ENCODE measurements at places on chromosomes 2 and 18.

DNA sequence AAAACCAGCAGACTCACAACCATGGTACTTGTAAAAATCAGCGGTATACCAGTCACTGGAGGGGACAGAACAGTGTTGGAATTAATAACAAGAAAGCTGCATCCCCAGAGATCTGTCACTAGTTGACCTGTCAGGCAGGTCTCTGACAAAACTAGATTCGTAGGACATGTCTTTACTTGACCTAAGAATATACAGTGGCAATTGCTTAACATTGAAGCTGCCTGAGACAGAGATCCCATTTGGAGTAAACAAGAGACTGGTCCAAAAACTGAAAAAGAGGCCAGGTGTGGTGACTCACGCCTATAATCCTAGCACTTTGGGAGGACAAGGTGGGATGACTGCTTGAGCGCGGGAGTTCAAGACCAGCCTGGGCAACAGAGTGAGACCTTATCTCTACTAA, 7.2 kb upstream of the SS18 start:
- DNase-seq: no peak

DNA sequence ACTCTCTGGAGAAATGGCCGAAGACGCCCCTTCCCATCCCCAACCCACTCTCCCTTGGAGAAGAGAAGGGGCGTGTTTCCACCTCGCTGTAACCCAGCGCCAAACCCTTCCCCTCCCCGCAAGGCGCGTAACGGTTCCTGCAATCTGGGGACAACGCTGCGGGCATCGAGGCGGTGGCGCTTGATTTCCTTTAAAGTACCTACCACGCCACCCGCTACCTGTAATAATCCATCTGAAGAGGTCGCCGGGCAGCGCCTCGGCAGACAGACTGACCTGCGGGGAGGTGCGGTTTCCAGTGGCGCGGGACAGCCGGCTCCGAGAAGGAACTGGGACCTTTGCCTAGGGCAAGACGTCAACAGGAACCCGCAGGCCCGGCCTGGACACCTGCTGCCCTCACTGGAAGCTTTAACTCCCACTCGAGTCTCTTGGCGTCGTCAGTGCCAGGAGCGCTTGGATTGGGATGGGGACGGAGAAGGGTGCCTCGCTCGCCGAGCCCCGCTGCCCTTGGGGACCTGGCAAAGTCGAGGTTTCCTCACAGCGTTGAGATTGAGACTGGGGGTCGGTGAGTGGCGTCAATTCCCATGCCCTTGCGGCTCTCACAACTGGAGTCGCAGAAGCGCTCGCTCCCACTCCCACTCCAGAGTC, at the start of gene CYP1B1:
TSS of gene CYP1B1 (minus strand) at position 645 of the 645 bp plus-strand sequence. CDS start 763 bp downstream, outside the sequence.
- DNase-seq: no peak

DNA sequence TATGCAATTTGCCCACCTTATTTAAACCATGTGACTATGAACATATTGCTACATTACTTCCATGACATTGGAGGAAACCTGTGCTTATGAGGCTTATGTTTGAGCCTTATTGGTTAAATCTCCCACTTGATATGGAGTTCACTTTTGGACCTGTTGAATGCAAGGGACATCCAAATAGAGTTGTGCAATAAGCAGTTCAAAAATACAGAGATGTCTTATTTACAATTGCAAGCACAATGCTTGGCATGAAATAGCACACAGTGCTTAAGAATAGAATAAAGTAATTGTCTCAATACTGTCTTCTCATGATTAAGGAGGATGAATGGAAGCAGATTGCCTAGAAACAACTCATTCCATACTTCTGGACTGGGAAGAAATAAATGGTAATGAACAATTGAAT, 793.5 kb downstream of the METTL4 start:
- no peak for DNase-seq

- no peak for DNase-seq
Observed at GRCh38 chr18:79484661-79485621, 89.2 kb downstream of the NFATC1 start.

GRCh38 chr2:58677748-58678147, 436.6 kb upstream of the FANCL start:
- no peak for DNase-seq
